Stimulated activated CD8-positive, alpha-beta memory T cell treated with anti-CD3 and anti-CD28 coated beads, Interleukin-15, amount 100 ng/mL, for 24 hours (primary cell): ENCODE measurements at places on chromosomes 5 and 9.

GRCh38 chr5:146703499-146703898 lies 175.1 kb downstream of the PPP2R2B start:
- no peak for DNase-seq

DNA sequence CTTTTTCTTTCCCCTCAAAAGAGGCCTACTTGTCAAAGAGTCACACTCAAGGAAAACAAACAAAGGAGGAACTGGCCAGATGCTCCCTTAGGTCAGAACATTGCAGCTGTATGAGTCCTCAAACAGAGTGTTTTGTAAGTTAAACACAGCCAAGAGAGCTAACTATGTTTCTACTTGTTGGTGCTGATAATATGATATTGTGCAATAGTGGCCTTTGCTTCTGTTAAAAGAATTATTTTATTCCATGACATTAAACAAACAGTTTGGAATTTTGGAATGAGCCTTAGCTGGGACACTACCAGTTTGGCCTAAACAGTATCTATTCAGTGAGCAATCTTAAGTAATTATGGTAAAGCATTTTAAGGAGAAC lies 56.0 kb upstream of the TPD52L3 start:
- DNase-seq = no peak

DNA sequence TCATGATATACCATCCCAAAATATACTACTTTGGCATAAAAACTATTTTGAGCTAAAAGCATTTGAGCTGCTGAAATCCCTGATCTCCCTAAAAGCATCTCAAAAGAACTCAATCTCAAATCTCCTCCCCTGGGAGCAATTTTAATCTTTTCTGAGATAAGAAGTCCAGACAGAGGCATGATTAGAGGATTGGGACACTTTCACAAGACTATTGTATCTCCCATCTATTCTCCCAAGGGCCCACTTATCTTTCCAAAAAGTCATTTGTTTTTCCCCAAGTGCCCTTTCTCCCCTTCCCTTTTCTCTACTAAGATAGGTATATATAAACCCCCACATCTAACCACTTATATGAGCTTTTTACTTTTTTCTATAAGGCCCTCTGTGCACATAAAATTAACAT lies 79.7 kb downstream of the ALDH7A1 start:
- no peak for DNase-seq

GRCh38 chr9:125851979-125852378 lies 104.8 kb downstream of the PBX3 start:
- no peak for DNase-seq

DNA sequence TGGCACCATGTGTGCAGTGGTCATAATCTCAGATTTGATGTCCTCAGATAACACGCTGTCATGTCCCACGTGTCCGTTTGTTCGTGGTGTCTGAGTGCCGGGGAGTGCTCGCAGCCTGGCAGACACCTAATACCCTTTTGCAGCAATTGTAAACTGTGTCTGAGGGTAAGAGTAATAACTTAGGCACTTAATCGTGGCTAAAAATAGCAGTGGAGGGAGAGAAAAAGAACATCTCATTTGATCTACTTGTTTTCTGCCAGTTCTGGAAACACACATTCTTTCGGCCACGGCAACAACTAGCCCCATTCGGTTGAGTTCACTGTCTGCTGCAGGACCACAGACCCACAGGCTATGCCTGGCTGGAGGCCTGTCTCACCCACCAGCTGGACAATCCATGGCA lies 16.5 kb downstream of the ADCY2 start:
- no peak for DNase-seq

DNA sequence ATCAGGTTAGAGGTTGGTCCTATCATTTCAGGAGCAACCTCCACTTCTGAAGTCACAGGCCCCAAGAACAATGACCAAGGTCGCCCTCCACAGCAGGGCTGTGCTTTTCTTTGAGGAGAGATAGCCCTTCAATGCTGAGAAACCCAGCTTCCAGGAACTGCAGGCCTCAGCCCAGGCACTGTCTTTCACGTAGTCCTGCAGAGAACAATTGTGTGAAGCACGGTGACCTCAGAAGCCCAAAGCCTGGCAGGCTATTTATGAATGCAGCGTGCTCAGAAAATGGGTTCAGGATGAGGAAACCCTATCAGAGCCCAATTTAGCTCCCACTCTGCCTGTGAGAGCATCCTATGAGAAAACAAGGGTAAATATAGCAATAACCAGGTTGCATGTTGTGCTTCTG lies 388.3 kb downstream of the PLK2 start:
- DNase-seq = no peak

DNA sequence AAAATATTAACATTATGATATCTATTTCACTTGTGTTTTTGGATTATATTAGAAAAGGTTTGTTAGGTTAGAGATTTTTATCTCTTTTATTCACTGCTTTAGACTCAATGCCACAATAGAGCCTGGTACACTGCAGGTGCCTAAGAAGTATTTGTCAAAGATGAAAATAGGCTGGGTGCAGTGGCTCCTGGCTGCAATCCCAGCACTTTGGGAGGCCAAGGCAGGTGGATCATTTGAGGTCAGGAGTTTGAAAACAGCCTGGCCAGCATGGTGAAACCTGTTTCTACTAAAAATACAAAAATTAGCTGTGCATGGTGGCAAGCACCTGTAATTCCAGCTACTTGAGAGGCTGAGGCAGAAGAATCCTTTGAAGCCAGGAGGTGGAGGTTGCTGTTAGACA lies 64.3 kb downstream of the C9 start:
- DNase-seq = no peak

DNA sequence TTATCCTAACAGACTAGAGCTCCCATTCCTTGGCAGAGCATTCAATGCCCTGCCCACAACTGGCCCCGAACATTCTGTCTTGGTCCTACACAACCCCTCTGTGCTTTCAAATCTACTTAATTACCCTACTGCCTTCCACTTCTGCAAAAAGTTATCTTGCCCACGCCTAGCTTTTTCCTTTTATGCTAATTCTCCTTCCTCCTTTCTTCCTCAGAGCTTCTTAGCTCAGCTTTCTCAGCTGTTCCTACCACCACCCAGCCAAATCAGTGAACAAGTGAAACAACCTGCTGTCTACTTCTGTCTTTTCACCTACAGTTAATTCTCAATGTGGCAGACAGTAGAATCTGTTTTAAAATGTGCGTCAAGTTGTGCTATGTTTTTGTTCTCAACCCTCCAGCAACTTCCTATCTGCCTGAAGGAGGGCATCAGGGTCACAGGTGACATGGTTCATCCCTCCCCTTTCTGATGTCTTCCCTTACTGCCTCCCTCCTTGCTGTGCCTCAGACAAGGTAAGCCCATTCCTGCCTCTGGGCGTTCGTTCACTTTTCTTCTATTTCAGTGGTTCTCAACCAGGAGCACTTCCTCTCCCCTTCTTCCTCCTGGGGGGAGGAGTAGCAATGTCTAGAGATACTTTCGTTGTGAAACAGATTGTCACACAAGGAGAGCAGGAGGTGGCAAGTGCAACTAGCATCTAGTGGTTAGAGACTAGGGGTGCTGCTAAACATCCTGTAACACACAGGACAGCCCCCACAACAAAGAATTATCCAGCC lies 1.3 kb upstream of the REEP5 start:
- no peak for DNase-seq

GRCh38 chr5:41815663-41816229 lies 54.5 kb downstream of the OXCT1 start:
- no peak for DNase-seq

- no peak for DNase-seq
Observed at GRCh38 chr9:114003758-114004157, 74.3 kb downstream of the AMBP start.

DNA sequence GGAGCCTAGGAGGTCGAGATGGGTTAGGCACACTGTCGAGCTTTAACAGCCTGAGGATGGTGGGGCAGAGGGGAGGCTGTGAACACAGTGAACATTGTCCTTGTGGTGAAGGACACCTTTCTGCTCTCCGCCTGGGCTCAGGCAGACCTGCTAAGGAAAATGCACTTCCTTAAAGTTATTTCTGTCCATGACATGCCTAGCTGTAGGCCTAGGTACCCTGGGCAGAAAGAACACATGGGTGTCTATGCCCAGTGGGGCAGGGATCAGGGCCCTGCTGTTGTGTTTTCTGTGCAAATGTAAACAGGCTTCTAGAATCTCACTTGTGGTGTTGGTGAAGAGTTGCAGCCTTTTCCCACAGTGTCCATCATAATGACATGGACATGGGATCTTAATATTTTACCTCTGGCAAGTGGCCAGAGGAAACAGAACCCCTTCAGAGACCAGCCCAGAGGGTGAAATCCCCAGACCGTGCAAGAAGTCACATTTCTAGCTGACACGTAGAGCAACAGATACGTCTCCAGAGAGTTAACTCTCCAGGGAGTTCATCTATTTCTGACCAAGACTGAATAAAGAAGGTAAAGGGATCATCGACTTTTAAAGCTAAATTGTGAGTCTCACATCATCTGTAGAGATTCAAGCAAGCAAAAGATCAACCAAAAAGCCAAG lies 79.2 kb downstream of the C9orf152 start:
- no peak for DNase-seq

GRCh38 chr5:167827766-167828165 lies 463.7 kb upstream of the WWC1 start:
- DNase-seq = no peak

DNA sequence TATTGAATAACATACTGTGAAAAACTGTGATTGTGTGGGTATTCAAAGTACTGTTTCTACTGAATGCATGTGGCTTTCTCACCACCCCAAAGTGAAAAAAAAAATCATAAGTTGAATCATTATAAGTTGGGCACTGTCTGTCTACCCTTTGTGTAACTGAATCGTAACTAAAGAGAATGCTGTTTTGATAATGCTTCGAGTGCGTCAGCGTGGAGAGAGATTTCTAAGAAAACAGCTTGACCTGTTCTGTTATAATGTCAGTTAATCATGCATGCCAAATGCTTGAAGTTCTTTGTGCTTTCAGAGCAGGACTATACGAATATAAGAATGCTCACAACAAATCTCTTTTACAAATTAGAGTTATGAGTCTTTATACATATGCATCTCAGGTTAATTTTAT lies 148.8 kb upstream of the SGCD start:
- DNase-seq = no peak

DNA sequence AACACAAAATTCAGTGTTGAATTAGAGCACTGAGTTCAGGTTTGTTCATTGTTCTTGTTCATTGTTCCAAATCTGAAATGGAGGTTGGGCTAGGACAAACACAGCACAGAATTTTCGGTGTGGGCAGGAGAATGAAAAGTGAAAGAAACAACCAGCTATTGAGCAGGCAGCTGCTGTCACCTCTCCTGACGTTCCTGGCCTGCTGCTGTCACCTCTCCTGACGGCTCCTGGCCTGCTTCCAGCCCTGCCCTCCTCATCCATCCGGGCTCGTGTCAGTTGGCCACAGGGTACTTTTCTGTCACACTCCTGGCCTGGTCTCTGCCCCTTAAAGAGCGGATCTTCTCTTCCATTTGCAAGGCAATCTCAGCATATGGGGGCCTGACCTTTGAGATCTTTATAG lies 45.2 kb upstream of the CKMT2 start:
- DNase-seq = no peak

DNA sequence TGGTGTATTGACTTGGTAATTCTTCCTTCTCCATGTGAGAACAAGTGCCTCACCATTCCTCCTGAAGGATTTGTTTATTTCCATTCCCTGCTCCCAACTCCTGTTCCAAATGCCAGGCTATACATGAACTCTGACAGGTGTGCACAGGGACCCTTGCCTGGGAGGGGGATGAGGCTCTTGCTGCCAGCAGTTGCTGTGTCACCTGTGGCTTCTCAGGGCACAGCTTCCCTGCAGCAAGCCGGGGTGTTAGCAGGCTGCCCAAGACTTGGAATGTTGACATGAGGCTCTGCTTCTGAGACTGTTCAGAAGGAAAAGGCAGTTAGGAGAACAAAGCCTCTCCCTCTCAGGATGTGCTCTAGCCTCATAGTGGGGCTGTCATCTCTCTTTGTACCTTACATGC lies 131.3 kb downstream of the DOCK2 start:
- DNase-seq = no peak

GRCh38 chr5:88190106-88190834 lies 78.4 kb downstream of the TMEM161B start:
- DNase-seq = no peak

DNA sequence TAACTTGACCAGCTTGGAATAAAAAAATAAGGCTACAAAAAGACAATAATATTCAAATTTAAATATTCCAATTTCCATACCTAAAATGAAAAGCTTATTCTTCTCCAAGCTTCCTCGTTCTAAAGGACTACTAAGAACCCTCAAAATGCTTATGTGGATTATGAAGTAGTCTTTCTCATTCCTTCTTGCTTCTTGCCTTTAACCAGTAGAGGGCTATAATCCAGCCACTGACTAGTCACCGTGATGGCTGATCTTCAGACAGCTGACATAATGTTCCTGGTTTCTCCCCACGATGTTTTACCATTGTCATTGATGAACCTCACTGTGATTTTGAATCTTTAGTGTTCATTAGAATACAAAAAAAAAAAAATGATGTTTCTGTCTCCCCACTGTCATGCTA lies 515.3 kb downstream of the TLE1 start:
- no peak for DNase-seq

DNA sequence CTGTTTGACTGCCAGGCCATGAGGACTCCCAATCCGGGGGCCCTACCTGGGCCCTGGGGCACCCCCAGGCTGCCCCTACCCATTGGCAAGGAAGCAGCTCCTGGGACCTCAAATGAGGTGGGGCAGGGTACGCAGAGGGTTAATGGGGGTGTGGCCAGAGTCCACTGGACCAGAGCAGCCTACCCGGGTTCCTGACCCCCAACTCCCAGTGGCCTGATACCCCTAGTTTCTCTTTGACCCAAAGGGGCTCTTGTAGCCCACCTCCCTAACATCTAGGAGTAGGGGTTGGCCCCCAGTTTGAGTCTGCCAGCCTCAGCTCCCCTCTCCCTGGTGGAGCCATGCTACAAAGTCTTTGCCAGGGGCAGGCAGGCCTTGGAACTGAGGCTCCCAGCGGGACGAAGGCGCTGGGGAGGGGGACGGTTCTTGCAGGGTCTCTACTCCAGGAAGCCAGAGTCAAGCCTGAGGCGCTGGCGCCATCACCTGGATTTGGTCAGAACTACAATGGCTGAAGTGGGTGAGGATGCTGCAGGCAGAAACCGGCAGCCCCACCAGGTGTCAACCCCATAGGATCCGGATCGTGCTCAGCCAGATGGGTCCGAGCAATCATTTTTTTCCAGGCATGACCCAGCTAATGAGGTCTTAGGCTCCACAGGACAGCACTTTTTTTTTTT lies 8.4 kb upstream of the CERCAM start:
- no peak for DNase-seq

GRCh38 chr9:82957529-82958379 lies 105.2 kb downstream of the RASEF start:
- no peak for DNase-seq

GRCh38 chr5:89712134-89712700 lies 697.3 kb downstream of the CETN3 start:
- no peak for DNase-seq

GRCh38 chr5:16690243-16690852 lies 73.6 kb upstream of the RETREG1 start:
- DNase-seq = no peak

DNA sequence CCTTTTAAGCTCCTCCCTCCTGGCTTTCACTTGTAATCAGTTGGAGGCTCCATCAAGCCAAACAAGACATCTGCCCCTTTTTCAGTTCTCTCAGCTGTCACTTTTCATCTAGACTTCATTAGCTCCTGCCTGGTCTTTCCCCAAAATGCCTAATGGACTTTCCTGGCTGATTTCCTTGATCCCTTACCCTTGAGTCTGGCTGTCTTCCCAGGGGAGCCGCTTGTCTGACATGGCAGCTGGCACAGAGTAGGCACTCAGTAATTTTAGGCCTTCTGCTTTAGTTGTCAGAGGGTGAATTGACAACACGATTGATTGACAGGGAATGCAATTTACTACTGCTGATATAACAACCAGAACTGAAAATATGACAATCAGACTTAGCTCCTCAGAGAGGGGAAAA lies 2.1 kb downstream of the C9orf153 start:
- no peak for DNase-seq
